ENCODE measurements at places on chromosomes 4 and X.

DNA sequence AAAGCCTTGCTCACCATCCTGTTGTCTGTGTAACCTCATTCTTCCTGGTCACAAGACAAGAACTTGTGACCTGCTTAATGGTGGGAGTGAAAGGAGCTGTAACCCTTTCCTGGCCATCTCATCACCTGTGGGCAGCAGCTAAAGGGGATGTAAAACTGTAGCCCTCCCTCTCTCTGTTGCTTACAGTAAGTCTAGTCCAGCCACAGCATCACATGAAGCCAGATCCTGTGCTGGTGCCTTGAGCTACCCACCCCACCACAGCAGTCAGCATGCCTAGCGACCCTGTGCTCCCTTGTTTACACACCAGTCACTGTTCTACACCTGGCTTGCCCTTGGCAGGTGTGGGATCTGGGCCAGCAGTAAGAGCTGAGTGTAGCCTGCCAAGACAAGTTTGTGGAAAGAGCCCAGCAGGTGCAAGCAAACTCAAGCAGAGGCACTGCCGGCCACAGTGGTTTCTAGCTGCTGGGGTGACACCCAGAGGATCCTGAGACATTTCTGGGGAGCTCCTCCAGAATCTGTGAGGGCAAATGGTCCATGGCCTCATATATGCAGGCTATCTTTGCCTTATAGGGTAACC, 41.0 kb downstream of the UGT2B28 start:
- DNase-seq, result no peak

GRCh38 chrX:41116948-41117347, 31.7 kb downstream of the USP9X start:
- DNase-seq, result no peak

GRCh38 chr4:77145842-77146185, 11.2 kb upstream of the CCNG2 start:
- no peak for DNase-seq

DNA sequence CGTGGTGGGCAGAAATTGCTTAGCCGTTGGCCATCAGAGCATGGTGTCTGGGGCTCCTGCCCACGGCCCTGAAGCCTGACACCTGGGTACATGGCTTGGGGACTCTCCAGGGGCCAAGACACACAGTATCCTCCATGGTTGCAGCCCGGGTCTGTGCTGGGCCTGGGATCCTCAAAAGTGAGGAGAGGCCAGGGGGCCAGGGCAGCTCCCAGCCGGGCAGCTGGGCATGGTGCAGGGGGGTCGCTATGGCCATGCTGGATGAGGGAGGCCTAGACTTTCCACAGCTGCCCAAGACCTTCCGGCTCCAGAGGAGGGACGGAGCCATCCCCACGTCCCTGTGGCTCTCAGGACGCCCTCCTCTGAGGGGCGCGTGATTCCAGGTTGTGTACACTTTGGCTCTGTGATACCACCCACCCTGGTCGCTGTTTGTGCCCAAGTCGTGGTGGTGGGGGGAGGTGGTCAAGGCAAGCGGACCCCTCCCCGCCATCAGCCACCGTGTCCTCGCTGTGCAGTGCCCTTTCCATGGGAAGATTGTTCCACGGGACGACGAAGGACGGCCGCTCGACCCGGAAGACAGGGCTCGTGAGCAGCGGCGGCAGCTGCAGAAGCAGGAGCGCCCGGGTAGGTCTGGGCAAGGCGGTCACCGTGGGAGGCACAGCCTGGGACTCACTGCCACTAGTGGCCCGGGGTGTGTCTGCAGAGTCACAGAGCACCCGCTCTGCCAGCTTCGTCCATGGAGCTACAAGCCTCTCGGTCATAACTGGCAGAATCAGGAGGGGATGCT, 25.7 kb downstream of the NKX1-1 start:
- no peak for DNase-seq

DNA sequence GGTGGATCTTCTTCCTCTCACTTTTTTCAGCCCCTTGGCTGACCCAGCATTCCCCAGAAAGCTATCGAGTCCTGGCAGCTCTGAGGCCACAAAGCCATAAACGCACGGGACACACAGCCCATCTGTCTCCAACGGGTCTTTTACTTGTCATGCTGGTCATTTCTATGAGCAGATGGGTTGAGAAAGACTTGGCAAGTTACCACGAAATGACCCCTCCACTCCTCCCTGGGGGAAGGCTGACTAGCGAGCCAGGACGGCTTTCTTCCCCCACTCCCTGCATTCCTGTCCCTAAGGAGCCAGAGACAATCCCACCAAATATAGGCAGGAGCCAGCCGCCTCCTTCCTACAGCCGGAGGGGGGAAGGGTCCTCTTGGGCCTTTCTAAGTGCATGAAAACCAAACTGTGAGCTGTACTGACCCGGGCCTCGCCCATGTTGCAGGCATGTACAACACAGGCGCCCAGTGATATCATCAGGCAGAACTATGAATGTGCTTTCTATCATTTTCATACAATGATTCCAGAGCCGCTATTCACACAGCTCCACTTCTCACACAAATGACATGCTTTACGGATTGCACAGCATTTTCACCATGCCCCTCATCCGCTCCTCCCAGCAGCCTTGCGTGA, 28.6 kb downstream of the AFAP1 start:
- DNase-seq, result peak; percentile 93

GRCh38 chrX:105471597-105471996, 251.1 kb upstream of the TEX13A start:
- no peak for DNase-seq

DNA sequence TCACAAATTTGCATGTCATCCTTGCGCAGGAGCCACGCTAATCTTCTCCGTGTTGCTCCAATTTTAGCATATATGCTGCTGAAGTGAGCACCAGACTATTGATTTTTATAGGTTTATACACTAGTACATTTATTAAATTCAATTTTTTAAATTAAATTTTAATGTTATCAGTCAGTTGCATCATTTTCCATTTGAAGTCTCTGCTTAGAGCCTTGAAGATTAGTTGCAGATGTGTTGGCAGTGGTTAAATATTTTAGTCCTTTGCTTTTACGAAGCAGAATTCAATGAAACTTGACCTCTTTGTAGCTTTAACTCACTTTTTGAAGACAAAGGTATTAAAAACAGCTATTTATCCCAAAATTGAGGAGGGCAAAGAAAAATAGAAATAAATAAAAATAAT, 16.5 kb downstream of the TRAPPC11 start:
- DNase-seq, result peak; percentile 37

- DNase-seq, result peak; percentile 38
Measured at GRCh38 chr4:37891260-37892159, 626 bp downstream of the TBC1D1 start.

GRCh38 chrX:109489174-109489573, 7.3 kb upstream of the GUCY2F start:
- no peak for DNase-seq

DNA sequence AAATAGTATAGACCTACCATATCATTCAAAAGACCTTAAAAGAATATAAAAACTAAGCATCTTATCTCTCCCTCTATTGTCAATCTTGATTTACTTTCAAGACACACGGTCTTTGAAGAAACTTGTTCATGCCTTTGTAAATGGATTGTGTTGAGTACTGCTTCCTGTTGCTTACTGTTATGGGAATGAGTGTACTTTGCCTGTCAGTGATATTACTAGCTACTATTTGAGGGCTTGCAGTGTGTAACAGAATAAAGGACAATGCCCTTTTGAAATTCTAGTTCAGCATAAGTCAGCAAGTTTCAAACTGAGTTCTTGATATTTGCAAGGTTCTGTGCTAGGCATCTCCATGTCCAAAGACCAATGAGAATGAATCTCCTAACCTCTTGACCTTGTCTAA, 36.0 kb downstream of the CDKL5 start:
- no peak for DNase-seq

GRCh38 chr4:47373709-47374108, 89.8 kb downstream of the COMMD8 start:
- no peak for DNase-seq

GRCh38 chr4:26622913-26623312, 39.0 kb downstream of the TBC1D19 start:
- no peak for DNase-seq

- DNase-seq, result peak; percentile 42
Measured at GRCh38 chrX:11010476-11010875, 100.7 kb upstream of the HCCS start.

DNA sequence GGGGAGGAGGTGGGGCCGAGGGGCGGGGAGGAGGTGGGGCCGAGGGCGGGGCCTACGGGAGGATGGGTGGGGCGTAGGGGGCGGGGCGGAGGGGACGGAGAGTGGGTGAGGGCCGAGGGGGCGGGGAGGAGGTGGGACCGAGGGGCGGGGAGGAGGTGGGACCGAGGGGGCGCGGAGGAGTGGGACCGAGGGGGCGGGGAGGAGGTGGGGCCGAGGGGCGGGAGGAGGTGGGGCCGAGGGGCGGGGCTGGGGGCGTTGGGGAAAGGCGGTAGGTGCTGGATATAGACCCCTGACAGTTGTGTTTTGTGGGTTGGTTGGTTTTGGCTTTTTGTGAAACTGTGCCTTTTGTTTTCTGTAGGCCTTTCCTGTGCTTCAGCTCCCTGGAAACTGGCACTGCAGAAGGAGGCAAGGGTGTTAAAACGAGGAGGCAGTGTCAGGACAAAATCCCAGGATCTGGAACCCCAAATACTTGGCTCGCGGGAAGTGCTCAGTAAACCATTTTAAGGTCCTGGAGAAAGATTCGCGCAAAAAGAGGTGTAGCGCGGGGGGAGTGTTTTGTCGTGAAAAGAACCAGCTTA, 580 bp upstream of the MMGT1 start:
- peak; percentile 78 for DNase-seq

DNA sequence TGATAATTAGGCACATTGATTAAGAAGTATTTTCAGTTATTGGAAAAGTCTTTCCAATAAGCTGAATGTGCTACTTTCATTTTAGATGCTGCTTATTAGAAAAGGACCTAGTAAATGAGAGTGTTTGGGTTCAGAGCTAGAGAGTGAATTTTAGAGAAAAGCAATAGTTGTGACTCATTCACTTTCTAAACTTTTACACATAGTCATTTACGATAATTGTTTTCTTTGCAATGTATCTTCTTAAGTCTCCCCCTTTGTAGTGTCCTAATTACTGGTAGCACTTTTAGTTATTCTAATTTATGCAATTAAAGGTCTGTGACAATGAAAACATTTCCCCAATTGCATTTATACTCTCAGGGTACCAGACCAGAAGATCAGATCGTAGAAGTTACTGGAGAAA, 1.3 kb downstream of the IL21 start:
- DNase-seq, result no peak

- DNase-seq, result no peak
Measured at GRCh38 chr4:147958057-147958456, 226.2 kb downstream of the ARHGAP10 start.

DNA sequence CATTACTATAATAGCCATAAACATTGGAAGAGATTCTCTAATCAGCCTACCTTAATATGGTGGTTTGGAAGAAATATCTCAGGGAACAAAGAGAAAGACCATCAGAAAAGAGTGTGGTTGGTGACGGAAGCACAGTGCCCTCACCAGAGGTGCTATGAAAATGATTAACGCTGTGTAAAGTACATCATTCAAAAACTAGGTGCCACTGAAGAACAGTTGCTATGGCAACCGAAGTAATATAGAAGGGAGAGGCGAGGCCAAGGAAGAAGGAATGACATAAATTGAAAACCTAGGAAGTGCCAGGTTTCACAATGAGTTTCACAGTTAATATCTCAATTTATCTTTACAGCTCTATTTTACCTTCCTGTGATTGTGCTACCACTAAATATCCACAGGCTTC, 57.0 kb upstream of the ARSJ start:
- no peak for DNase-seq

DNA sequence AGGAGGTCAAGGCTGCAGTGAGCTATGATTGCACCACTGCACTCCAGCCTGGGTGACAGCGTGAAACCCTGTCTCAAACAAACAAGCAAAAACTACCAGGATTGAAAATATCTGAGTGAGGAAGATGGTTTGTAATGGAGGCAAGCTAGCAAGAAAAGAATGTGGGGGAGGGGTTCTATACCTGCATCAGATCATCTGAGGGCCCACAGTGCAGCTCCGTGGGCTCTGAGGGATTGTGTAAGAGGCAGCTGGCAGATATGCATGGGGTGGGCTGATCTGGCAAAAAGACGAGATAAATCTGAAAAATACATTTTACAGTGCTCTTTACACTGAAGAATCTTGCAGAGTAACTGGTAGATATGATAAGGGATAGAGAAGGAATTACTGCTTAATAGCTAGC, 28.9 kb upstream of the CHRNA9 start:
- DNase-seq, result no peak

DNA sequence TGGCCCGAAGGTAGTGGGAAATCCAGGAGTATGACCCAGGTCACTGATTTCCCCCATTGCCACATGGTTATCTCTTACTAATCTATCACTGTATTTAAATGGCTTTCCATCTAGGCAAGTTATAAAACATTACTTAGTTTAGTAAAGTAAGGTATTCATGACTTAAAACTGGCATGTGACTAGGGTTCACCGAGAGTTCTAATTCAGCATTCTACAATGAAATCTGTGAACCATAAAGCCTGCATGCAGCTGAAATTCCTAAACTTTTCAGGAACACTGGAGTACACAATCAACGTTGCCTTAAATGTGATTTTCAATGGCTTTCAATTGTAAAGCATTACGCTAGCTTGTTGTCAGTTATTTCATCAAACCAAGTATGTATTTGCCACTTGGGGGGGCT, 22.7 kb upstream of the PRPS2 start:
- DNase-seq, result no peak

- no peak for DNase-seq
Measured at GRCh38 chrX:1094566-1095333, 117.7 kb downstream of the CRLF2 start.

GRCh38 chrX:3271183-3271833, 75.1 kb downstream of the MXRA5 start:
- DNase-seq, result no peak

- peak; percentile 74 for DNase-seq
Measured at GRCh38 chrX:357693-358471, 28.8 kb downstream of the PPP2R3B start.

- peak; percentile 2 for DNase-seq
Measured at GRCh38 chr4:136750897-136751296, 781.4 kb downstream of the PCDH18 start.

All from fibroblast of lung (primary cell).